ENCODE measurements at places on chromosomes 11 and 22.
A peak's percentile ranks its signal among the peaks of the same experiment; 100 is the strongest.

GRCh38 chr22:29886596-29886995 lies 3.6 kb downstream of the MTMR3 start:
- no peak for DNase-seq

DNA sequence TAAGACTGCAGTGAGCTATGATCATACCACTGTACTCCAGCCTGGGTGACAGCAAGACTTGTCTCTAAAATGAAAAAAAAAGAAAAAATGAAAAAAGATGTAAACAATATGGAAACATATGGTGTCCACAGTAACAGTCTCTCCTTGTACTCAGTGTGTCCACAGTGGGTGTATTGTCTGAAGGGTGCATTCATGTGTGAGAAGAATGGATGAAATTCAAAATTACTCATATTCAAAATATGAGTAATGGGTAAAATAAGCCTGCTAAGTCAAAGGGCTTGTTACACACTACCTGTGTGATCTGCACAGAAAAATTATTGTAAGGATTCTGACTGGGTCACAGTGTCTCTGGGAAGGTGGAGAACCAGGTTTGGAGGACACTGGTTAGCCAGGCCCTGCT lies 26.9 kb downstream of the PPFIA1 start:
- no peak for DNase-seq

DNA sequence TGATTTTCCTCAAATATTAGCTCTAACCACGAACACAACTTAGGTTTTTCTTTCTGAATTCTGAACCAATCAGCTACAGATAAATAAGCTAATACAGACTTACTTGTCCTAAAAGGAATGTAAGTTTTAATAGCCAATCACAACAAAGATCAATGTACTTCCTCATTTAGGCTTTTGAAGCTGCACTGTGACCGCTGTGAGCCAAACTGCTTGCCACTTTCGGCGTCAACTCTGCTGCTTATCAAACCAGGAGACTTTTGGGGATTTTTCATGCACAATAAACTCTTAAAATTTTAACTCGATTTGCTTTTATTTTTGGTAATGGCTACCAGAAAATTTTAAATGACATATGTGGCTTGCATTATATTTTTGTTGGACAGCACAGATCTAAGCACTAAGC lies 92.5 kb downstream of the TMPRSS5 start:
- DNase-seq = no peak

GRCh38 chr11:58900479-58901420 lies 38.5 kb upstream of the GLYATL1 start:
- no peak for DNase-seq

DNA sequence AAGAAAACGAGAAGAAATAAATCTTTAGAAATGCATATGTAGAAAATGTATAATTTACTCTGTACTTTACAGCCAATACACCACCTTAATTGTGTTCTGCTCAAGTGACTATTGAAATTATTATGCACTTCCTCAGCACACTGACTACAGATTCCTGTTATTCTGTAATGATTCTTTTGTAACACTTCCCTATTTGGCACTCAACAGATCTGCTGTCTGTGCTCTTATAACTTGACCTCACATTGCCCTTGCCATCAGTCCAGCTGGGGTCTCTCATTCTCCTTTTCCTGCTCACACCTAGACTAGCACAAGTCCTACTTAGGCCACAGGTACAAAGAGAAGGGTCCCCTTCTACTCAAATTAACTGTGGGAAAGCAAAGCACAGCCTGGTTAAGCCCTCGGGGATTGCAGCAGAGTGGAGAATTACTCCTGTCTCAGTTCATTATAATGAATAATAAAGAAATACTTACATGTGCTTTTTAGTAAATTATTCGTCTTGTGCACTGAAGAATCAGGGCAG lies 860.4 kb downstream of the OPCML start:
- no peak for DNase-seq

GRCh38 chr22:41380993-41381328 lies 781 bp upstream of the TEF start:
- DNase-seq = no peak

- no peak for DNase-seq
These were observed 854.1 kb downstream of the TBC1D22A start for GRCh38 chr22:47616396-47617020.

DNA sequence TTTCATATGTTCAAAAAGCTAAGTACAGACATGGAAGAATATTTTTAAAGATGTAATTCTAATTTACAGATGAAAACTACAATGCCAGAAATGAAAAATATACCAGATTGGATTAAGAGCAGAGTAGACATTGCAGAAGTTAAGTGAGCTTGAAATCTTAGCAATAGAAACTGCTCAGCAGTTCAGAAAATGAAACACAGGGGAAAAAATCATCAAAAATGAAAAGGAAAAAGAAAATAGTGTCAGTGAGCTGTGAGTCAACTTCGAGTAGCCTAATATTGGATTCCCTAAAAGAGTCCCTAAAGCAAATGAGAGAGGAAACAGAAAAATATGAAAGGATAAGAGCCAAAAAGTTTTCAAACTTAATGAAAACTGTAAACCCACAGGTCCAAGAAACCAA lies 25.8 kb upstream of the IL10RA start:
- no peak for DNase-seq

DNA sequence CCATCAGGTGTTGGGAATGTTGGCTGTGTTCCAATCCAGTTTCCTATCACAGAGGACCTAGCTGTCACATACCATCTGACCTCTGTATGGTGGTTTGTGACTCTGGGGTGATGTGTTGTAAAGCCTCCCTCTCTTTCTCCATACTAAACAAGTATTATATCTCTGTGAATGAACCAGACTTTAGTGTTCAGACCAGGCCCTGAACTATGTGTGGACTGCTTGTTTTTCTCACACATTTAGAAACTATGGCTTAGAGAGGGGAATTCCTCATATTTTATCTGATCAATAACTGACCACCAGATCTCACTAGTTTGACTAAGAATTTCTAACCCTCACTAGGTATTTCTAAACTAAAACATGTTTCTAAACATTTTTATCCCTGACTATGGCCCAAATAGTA lies 17.5 kb downstream of the NCR3LG1 start:
- DNase-seq = no peak

- DNase-seq = no peak
These were observed 302.4 kb upstream of the SORL1-AS1 start for GRCh38 chr11:121755191-121755590.

DNA sequence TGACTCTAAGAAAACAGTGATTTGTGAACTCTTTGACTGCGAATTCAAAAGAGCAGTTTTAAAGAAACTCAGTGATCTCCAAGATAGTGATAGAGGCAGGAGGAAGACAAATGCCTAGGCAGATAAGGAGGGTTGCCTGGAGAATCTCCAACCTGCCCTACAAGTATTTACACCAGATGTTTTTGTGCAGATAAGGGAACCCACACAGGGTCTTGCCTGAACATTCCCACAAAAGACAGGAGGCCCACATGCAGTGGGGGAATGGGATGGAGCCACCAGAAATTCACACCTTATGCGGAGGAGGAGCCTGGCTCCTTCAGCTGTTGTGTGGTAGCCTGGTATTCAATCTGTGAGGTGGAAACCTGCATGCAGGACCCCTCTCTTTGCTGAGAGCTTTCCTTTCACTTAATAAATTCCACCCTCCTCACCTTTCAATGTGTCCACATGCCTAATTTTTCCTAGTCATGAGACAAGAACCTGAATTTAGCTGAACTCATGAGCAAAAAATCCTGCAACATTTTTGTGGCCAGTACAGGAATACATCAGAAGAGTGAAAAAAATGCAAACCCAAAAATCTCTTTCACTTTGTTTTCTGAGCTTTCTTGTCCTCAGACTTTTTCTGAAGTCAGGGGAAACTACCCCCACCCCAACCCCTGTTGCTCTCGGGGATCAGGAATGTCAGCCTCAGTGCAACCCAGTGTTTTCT lies 8.1 kb upstream of the GLYAT start:
- DNase-seq = no peak

DNA sequence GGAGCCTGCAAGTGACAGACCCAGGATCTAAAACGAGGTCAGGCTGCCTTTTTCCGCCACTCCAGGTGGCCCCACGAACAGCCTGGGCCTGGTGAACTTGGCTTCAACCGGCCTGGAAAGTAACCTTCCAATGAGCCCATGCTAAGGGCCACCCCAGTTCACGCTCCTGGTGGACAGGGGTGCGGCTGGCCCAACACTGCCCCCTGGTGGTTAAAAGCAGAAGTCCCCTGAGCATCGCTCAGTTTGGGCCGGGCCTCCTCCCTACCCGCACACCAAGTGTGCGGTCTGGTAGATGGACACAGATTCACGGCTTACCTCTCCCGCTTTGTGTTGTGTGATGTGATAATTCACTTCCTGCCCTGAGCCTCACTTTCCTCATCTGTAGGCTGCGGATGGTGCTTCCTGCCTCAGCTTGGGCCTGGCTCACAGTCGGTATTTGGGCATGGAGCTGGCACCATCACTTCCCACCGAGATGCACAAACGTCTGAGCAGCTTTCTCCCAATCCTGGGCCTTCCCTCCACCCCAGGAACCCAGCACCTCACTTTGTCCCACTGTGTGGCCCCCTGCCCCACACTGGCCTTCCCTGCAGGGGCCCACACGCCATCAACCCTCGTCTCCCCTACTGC lies 13.7 kb upstream of the SEC14L3 start:
- no peak for DNase-seq

DNA sequence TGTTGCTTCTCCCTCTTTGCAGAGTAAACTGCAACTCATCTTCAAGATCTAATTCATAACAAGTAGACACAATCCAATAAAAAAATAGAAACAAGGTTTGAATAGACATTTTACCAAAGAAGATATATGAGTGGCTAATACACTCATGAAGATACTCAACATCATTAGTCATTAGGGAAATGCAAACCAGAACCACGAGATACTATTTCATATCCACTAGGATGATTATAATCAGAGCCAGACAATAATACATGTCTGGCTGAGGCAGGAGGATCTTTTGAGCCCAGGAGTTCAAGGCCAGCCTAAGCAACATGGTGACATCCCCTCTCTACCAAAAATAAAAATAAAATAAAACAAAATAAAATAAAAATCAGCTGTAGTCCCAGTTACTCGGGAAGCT lies 85.0 kb downstream of the ATG16L2 start:
- DNase-seq = no peak

- no peak for DNase-seq
These were observed 8.9 kb upstream of the AQP11 start for GRCh38 chr11:77580712-77581337.

DNA sequence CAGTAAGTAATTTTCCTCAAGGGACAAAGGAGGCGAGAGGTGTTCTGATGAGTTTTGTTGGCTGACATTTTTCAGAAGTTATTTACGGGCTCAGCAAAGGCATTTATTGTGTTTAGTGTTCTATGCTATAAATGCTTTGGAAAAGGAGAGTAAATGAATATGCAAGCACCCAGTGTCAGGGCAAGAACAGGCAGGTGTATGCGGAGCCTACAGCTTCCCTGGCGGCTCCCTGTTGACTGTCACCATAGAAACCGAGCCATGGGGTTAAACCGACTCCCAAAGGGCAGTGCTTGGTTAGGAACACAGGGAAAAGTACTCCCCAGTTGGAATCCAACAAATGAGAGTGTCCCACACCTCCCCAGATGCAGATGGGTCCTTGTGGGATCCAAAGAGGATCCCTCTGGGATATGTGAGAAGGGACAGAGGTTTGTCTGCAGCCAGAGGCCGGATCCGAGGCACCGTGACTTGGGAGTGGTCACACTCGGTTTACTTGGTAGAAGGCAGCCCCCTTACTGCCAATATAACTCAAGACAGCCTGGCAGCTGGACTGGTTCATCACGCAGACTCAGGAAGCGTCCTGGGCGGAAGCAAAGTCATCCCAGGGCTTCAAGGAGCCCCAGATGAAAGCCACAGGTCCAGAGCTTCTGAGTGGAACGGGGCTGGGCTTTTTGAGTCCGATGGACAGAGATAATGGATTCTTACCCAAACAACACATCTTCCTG lies 329.7 kb downstream of the CTTN start:
- peak; percentile 39 for DNase-seq

All from NCI-H2107 (cell line).